ENCODE measurements at places on chromosomes 6 and 20.

DNA sequence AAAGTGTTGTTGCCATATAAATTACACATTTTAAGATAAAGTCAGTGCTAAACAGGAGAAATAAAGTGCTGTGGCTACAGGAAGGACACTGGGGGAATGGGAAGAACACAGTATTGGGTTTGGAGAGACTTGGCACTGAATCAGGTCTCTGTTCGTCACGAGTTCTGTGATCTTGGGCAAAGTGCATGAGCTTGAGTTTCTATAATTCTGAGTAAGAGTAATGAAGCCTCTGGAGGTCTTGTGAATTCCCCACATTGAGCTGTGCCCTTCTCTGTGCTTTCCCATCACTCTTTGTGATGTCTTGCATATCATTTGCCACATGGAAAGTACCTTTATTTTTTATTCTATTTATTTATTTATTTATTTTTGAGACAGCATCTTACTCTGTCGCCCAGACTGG lies 16.8 kb upstream of the EEF1A1 start:
- no peak for DNase-seq

- DNase-seq, result no peak
Measured at GRCh38 chr20:12965212-12965869, 43.4 kb upstream of the SPTLC3 start.

DNA sequence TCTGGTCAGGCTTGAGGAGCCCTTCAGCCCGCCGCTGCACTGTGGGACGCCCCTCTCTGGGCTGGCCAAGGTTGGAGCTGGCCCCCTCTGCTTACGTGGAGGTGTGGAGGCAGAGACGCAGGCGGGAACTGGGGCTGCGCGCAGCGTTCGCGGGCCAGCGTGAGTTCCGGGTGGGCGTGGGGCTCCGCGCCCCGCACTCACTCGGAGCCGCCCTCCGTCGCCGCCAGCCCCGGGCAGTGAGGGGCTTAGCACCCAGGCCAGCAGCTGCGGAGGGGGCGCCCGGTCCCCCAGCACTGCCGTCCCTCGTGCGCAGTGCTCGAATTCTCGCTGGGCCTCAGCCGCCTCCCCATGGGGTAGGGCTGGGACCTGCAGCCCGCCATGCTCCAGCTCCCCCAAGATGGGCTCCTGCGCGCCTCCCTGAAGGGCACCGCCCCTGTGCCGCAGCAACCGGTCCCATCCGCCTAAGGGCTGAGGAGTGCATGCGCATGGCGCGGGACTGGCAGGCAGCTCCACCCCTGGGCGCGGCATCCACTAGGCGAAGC lies 695.9 kb downstream of the EPHA7 start:
- no peak for DNase-seq

DNA sequence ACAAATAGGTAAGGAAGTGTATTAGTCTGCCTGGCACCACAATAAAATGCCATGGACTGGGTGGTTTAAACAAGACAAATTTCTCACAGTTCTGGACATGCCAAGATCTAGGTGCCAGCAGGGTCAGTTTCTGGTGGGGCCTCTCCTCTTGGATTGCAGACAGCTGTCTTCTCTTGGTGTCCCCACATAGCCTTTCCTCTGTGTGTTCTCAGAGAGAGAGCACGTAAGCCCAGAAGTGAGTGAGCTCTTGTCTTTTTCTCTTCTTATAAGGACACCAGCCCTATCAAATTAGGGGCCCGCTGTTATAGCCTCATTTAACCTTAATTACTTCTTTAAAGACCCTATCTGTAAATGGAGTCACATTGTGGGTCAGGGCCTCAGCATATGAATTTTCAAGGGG lies 28.3 kb downstream of the SMPDL3A start:
- no peak for DNase-seq

DNA sequence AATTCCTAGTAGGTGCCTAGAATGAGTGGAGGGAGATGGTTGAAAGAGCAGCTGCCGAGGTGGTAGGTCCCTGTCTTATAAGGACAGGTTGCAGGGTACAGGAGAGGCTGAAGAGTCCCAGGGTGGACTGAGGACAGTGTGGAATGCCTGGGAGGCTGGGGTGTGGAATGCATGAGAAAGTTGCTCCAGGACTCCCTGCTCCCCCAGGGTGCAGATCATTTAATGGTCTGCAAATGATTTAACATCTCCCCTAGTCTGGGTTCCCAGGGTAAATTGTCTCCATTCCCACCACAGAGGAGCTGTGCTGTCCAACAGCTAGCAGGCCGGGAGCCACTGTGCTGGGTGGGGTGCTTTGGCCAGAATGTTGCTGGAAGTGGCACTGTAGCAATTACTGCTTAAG lies 76.0 kb downstream of the CD83 start:
- DNase-seq, result no peak

DNA sequence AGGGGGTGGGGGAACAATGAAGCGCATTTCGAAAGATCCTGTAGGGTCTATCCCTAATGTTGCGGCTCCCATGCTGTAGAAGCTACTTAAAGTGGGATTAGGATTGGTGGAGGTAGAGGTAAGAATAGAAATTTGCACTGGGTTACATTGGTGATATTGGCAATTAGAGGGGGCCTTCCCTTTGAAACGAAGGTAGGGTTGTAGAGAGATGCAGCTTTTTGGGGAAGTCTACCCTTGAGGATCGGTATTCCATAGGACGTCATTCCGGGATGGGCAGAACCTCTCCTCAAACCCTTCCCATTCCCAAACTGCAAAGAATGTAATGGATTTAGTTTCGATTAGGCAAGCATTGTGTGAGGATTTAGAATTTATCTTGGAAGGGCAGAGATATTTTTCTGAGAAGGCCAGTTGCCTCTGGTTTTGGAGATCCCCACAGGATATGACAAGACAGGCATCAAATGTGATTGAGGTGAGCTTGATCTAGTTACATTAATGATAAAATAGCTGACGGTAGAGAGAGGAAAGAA lies 5.4 kb upstream of the ZNFX1 start:
- no peak for DNase-seq

- no peak for DNase-seq
Measured at GRCh38 chr6:7637533-7637932, 47.5 kb downstream of the SNRNP48 start.

DNA sequence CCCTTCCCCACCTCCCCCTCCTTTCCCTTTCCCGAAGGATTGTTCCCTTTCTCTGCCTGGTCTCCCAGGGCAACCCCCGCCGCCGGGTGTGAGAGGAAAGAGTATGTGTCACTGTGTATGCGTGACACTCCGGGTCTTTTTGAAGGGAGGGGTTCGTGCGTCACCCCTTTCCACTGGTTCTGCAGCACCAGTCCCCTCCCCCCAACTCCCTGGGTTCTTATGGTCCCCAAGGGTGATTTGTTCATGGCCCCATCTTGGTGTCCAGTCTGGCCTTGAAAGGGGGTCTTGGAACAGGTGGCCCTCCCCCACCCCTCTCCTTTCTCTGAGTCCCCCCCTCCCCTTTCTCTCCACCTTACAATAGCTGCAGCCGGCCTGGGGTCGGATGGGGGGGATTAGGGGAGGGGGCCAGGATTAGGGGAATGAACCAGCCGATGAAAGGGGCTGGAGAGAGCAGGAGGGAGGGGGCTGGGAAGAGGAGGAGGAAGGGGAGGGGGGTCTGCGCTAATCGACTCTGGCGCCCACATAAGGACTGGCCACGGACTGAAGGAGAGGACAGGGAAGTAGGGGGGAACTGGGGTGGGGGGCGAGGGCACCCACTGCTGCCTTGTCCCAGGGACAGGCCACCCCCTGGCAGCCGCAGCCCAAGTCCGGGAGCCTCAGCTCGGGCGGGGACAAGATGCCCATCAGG lies 1.3 kb upstream of the RING1 start:
- DNase-seq, result no peak

GRCh38 chr20:1471242-1471641 lies 4.6 kb upstream of the NSFL1C start:
- DNase-seq, result no peak

DNA sequence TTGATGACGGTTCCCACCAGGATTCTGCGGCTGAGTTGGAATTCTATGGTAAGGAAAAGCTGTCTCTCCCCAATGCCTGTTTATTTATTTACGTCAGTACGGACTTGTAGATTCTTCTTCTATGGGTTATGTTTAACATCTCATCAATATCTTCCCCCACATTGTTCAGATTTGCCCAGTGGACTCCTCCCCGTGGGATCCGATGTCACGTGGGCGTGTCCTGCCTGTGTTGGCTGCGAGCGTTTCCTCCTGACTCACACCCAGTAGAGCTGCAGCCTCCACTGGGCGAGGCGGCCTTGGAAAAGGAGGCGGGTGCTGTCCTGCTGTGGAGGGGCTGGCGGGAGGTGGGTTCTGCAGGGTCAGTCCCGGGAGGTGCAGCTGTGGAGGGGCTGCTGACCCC lies 46.8 kb upstream of the SLCO4A1 start:
- no peak for DNase-seq

- no peak for DNase-seq
Measured at GRCh38 chr6:117548797-117549301, 53.5 kb downstream of the GOPC start.

- DNase-seq, result no peak
Measured at GRCh38 chr6:141744194-141744925, 388.4 kb upstream of the GJE1 start.

DNA sequence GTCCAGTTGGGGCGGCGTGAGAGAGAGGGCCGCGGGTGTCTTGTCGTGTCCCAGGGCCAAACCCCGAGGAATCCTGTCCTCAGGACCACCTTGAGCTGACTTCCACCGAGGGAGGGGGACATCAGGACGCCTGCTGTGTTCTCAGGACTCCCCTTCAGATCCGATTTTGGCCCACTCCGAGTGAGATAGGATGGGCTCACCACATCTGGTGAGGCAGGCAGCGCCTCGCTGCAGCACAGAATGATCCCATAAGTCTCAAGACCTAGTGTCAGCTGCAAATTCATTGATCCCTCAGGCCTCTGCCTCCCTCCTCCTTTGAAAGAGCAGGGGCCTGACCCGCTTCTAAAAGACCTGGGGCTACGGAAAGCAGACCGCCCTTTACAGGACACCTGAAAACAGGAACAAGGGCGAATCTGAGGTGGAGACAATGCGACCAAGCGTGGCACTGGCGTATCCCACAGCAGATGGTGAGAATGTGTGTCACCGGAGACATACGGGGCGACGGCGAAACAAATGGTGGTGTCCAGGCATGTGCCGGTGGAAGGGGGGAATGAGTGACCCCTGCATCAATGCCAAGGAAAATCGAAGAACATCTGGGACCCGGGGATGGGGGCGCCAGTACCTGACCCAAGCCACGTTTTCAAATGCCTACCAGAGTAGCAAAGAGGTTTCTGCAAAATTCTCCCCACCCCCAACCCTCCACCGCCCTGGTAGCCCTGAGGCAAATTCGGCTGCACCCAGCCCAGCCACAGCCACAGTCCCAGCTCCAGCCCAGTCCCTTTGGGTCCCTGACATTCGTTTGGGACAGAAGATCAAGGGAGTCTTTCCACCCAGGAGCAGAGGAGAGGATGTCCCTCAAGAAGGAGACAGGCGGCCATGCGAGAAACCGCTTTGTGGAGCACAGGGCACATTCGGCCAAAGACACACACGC lies 162.1 kb upstream of the ZNF337 start:
- no peak for DNase-seq

- no peak for DNase-seq
Measured at GRCh38 chr20:36565520-36565919, 7.9 kb upstream of the TGIF2 start.

- DNase-seq, result no peak
Measured at GRCh38 chr6:134678436-134678889, 271.4 kb downstream of the ALDH8A1 start.

DNA sequence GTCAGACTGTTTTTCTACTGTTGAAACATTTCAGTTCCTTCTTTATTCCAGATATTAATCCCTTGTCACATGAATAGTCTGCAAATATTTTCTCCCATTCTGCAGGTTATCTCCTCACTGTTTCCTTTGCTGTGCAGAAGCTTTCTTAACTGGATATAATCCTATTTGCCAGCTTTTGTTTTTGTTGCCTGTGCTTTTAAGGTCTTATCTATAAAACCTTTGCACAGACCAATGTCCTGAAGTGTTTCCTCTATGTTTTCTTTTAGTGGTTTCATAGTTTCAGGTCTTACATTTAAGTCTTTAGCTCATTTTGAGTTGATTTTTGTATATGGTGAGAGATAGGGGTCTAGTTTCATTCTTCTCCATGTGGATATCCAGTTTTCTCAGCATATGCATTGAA lies 19.2 kb downstream of the NCOA6 start:
- DNase-seq, result no peak

- no peak for DNase-seq
Measured at GRCh38 chr20:38789503-38790199, 15.8 kb upstream of the PPP1R16B start.
